ENCODE measurements at places on chromosomes 4 and X.

DNA sequence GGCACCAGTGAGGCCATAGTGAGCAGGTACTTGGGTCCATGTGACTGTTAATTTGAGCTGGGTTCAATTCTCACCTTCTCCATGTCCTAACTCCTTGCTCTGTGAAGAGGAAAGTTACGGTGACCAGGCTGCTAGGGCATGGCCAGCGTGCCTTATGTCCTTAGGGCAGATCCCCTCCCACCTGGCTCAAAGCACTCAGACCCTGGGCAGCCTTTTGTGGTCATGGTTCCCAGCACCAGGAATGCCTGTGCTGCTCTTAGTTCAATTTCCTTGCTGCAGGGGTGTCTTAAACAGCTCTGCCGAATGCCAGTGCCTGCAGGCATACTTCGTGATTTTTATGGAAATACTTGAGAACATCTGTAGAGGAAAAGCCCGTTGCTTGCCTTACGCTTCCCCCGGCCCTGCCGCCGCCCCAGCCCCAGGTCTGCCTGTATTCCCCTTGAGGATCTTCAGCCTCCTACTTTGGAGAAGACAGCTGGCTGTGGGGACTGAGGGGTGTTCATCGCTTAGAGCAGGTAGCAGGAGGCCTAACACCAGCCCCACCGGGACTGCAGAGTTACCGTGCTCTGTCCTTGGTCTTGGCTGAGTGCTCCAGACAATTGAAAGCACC lies 3.1 kb upstream of the CDK16 start:
- no peak for DNase-seq

GRCh38 chrX:130295519-130296296 lies 27.0 kb upstream of the ZNF280C start:
- no peak for DNase-seq

DNA sequence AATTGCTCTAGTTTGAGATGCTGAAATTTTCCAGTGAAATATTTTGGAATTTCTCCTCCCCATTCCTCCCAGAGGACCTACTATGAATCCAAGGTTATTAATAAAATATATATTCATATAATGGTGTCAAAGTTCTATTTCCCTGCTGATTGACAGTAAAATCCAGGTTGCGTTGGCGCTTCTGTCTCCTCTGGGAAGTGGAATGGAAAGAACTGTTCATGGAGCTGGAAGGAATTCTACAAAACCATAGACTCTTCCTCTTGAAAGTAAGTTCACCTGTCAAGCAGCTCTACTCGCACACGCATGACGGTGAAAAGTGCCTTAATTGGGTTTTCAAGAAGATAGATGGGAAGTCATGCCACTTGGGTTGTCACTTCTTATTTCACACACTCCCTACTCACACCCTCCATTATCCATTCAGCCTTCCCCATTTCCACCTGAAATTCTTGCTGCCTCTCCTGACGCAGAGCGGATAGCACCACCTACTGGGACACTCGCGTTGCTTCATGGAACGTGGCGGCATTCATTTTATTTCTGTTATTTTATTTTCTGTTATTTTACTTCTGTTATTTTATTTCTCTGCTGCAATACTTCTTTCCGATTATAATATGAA lies 351.6 kb downstream of the NLGN4X start:
- no peak for DNase-seq

GRCh38 chr4:102723511-102723910 lies 37.3 kb downstream of the MANBA start:
- DNase-seq: no peak

- DNase-seq: no peak
Observed at GRCh38 chrX:53682885-53683555, 3.5 kb downstream of the HUWE1 start.

DNA sequence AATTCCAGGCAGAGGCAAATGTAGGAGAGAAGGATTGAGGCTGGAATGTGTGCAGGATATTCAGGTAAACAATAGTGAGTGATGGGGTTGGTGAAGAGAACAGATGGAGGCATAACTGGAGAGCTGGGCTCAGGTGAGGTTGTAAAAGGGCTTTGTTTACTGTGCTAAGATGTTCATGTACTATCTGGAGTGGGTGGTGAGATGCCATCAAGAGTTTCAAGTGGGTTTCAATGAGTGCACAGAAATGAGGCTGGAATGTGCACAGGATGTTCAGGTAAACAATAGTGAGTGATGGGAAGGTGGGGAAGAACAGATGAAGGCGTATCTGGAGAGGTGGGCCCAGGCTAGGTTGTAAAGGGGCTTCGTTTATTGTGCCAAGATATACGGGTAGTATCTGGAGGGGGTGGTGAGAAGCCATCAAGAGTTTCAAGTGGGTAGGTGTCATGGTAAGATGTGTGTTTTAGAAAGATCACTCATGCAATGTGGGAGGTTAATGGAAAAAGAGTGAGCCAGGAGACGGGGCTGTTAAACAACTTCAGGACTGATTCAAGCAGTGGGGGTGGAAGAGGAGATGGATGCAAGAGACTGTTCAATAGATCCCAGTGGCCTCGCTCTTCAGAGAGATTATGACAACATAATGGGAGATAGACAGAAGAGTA lies 25.4 kb upstream of the NMU start:
- DNase-seq: no peak

- DNase-seq: no peak
Observed at GRCh38 chr4:36823199-36823967, 421.2 kb upstream of the NWD2 start.

- DNase-seq: no peak
Observed at GRCh38 chr4:80208610-80209339, 11.5 kb downstream of the PRDM8 start.
